ENCODE measurements at places on chromosomes 13 and 19.

DNA sequence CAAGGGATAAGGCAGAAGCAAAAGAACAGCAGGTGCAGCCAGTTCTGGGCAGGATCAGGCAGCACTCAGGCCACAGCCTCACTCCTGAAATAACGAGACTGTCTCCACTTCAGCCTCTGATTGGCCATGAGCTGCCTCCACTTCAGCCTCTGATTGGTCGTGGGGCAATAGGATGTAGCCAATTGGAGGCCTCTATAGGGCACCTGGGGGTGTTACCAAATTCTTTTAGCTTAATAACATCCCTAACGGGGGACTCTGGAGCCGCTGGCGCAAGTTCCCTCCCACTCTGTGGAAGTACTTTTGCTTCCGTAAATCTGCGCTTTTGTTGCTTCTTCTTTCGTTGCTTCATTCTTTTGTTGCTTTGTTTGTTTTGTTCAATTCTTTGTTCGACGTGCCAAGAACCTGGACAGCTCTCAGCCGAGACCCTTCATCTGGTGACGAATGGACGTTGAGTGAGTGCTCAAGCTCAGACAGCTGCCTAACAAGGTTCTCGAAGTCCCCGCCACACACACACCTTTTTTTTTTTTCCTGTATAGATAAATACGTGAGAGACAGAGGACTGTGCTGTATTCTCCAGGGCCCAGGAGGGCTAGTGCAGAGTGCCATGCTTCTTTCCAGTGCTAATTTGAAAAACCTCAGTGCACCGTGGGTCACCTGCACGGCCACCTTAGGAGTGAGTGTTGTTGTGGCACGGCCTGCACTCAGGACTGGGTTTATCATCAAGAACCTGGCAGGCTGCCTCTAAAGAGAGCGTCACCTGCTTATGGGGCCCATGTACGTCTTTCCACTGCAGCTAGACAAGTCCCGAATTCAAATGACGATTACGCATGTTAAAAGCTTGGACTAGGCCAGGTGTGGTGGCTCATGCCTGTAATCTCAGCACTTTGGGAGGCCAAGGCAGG, 32.0 kb upstream of the TUBGCP3 start:
- DNase-seq = peak; percentile 71

- peak; percentile 87 for DNase-seq
Measured at GRCh38 chr19:56252699-56253422, 19.7 kb upstream of the EDDM13 start.

- no peak for DNase-seq
Measured at GRCh38 chr13:98515818-98516465, 61.0 kb downstream of the STK24 start.

DNA sequence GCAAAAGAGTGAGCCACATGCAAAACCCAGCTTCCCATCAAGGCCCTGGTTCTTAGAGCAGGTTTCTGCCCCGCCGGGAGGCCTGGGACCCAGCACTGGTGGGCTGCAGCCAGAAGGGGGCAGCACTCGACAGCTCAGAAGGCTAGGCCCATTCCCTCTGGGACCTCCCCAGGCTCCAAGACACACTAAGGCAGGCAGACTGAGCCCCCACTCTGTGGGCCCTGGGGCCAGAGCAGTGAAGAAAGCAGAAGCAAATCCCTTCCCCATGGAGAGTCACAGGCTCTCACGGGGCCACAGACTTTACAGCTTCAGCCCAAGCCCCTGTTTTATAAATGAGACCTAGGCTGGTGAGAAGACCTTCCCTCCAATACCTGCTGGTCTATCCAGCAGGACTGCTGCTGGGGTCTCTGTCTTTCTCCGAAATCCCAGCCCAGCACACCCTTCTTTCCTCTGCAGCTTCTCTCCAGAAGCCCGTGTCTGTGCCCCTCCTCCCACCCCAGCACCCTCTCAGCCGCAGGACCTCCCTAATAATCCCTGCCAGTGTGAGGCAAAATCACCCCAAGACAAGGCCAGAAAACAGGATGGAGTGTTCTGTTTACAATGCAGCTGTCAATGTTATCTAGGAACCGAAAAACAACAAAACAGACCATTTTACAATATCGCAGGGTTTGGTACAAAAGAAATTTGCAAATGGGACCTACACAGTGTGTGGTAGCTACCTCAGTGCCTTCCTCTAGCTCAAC, 109.3 kb downstream of the ABCC4 start:
- peak; percentile 89 for DNase-seq

- no peak for DNase-seq
Measured at GRCh38 chr13:98548230-98548629, 28.7 kb downstream of the STK24 start.

All from astrocyte of the hippocampus (primary cell).